Adrenal gland (tissue), 19 donors: ENCODE measurements at places on chromosomes 4 and X. TPM values are rescaled to one million over a fixed set of nuclear protein-coding genes. Genes with fewer than 3 reads are reported as not detected.

The NLGN4X gene
- 0.16 TPM for polyA plus RNA-seq

The LEF1 gene
- polyA plus RNA-seq, result 24.9 TPM

The SASH3 gene
- 14.3 TPM for polyA plus RNA-seq

The LYAR gene
- polyA plus RNA-seq, result 10.1 TPM

The TLR1 gene
- polyA plus RNA-seq, result 2.8 TPM

The CFP gene
- 12.0 TPM for polyA plus RNA-seq
